ENCODE measurements at places on chromosomes 7 and 10.

DNA sequence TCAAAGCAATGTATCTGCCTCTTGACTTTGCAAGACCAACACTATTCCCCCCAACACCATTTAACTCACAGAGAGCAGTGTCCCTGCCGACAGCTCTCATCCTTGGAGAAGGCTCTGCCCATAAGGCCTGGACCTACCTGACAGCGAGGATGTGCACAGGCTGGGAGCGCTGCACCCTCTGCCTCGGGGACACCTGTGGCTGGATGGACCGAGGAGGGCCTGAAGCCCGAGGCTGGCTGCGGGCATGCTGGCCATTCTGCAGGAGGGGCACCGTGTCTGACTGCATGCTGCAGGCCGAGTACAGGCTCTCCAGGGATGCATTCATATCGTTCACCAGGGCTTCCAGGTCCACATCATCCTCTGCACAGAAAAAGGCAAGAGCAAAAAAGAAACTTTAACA lies 108.4 kb downstream of the GRB10 start:
- no peak for ATAC-seq

DNA sequence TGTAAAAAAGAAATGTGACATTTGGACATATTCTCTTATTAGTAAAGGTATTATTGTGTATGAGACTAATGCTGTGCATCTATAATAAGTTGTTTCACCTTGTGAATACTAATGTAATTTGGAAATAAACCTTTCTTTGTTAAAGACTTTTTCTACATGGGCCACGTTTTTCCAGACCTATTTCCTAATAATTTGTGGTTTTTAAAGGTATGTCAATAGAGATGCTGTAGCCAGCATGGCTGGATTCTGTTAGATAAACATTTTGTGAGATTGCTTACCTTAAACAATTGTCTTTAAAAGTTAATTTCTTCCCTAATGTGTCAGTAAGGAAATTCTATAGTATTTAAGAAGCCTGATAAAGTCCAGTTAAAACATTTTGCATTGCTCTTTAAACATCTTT lies 56.0 kb downstream of the KAT6B start:
- ATAC-seq, result no peak

GRCh38 chr10:8306685-8307364 lies 252.3 kb downstream of the GATA3 start:
- ATAC-seq, result no peak

- no peak for ATAC-seq
Measured at GRCh38 chr7:132650498-132650897, 74.2 kb upstream of the PLXNA4 start.

DNA sequence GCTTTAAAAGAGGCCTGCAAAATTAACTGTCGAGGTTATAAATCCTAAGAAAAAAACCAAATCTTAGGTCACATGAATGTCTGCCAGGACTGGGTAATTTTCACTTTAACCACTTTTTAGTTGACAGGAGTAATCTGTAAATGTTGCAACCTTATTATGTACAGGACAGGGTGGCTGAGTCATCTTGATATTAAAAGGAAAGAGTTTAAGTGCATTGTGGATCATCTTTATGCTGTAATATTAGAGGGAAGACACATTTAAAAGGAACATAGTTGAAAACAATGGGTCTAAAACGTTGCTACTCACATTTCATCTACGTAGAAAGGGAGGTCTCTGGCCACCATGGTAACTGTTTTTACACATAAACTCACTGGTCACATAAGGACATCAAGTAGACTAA lies 115.5 kb downstream of the LSMEM1 start:
- no peak for ATAC-seq

GRCh38 chr10:78630944-78631838 lies 437.6 kb upstream of the ZMIZ1 start:
- ATAC-seq, result no peak

GRCh38 chr10:99714446-99714845 lies 17.5 kb downstream of the COX15 start:
- ATAC-seq, result no peak

DNA sequence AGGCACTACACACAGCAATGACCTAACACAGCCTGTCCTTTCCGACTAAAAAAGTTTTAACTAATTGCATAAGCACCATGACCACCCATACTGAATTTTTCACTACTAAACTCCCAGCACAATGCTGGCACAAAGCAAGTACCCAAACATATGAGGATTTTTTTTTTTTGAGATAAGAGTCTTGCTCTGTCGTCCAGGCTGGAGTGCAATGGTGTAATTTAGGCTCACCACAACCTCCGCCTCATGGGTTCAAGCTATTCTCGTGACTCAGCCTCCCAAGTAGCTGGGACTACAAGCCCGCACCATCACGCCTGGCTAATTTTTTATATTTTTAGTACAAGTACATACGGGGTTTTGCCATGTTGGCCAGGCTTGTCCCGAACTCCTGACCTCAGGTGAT lies 5.1 kb downstream of the UBE2H start:
- ATAC-seq, result no peak

DNA sequence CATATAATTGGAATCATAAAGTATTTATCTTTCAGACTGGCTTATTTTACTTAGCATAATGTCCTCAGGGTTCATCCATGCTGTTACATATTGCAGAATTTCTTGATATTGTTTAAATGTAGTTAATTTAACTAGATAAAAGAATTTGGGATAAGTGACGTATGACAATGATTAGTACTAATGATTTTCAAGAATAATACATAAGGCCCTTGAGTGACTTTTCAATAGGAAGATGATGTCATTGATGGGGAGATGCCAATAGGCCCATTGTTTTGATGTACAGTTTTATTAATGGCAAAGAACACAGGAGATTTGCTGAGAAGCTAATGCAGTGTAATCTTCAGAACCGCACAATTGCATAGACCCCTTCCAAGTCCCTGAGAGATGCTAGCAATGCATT lies 537.4 kb upstream of the PHF14 start:
- ATAC-seq, result no peak

- no peak for ATAC-seq
Measured at GRCh38 chr7:50667789-50668226, 102.6 kb upstream of the DDC start.

Measured in activated CD4-positive, CD25-positive, alpha-beta regulatory T cell treated with anti-CD3 and anti-CD28 coated beads, Interleukin-2, amount 50 U/mL, for 24 hours (primary cell).